ENCODE measurements at places on chromosomes 3 and 15.

GRCh38 chr3:164459521-164460151 lies 618.7 kb downstream of the SI start:
- DNase-seq = no peak

DNA sequence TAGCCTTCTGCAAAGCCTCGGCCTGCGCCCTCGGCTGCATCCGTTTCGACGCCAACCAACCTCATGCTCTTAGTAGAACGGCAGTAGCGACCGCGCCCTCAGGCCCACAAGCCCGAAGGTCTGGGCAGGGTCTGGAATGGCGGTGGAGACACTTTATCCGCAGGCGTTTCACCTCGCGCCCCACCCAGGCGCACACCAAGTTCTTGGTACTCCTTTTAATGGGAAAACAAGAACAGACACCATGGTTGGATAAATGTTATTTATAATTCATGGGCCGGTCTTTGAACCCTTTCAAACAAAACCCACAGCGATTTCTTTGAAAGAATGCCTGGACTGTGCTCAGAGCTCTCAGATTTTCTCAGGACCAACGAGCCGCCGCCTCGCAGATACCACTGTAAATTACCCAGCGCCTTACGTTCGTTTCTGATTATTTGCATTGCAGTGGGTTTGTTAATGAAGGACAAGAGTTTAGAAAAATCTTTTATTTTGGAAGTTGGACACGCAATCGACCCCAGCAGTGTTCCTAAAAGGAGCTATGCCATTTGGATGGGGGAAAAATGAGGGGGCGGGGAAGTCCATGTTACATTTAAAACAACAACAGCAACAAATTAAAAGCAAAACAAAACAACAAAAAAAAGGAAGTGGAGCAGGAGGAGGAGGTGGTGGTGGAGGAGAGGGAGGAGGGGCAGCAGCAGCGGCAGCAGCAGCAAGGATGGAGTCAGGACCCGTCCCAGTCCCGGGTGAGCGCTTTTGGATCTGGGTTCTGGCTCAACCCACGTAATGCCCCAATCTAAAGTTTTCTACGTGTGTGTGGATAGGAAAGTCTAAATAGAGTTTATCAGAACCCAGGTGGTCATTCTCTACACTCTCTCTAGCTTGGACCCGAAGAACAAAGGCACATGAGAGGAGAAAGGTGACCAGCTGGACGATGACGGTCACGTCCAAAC lies 993 bp upstream of the ISL2 start:
- no peak for DNase-seq

DNA sequence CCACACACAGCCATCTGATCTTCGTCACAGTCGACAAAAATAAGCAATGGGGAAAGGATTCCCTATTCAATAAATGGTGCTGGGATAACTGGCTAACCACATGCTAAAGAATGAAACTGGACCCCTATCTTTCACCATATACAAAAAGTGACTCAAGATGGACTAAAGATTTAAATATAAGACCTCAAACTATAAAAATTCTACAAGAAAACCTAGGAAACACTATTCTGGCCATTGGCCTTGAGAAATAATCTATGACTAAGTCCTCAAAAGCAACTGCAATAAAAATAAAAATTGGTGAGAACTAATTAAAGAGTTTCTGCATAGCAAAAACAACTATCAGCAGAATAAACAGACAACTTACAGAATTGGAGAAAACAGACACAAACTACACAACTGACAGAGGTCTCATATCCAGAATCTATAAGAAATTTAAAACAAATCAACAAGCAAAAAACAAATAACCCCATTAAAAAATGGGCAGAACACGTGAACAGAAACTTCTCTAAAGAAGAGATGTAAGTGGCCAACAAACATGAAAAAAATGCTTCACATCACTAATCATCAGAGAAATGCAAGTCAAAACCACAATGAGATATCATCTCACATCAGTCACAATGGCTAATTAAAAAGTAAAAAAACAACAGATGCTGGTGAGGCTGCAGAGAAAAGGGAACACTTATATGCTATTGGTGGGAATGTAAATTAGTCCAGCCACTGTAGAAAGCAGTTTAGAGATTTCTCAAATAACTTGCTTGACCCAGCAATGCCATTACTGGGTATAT lies 104.0 kb downstream of the NR1I2 start:
- DNase-seq = no peak

GRCh38 chr3:137789236-137789635 lies 25.1 kb downstream of the SOX14 start:
- DNase-seq = no peak

- DNase-seq = no peak
Measured at GRCh38 chr15:66650433-66650832, 51.6 kb upstream of the SMAD6 start.

GRCh38 chr3:18234717-18235335 lies 190.3 kb downstream of the SATB1 start:
- no peak for DNase-seq

- no peak for DNase-seq
Measured at GRCh38 chr15:70863450-70864218, 9.7 kb upstream of the LARP6 start.
